ENCODE measurements at places on chromosomes 4 and X. TPM values are rescaled to one million over a fixed set of nuclear protein-coding genes. Genes with fewer than 3 reads are reported as not detected.

- H3K27ac ChIP-seq: no peak overlapping the region
- no peak for DNase-seq
- H3K4me1 ChIP-seq: no peaks in the 10 kb centered on the region
- no peaks in the 10 kb centered on the region for H3K27me3 ChIP-seq
- no peaks in the 10 kb centered on the region for H3K36me3 ChIP-seq
- no peak overlapping the region for H3K4me3 ChIP-seq
Observed at GRCh38 chr4:108146336-108146735, 22.4 kb downstream of the LEF1 start.

- H3K27ac ChIP-seq: no peak overlapping the region
- no peaks in the 10 kb centered on the region for H3K27me3 ChIP-seq
- no peak for DNase-seq
- no peak overlapping the region for H3K4me3 ChIP-seq
Observed at GRCh38 chr4:13783800-13784411, 156.4 kb upstream of the BOD1L1 start.

DNA sequence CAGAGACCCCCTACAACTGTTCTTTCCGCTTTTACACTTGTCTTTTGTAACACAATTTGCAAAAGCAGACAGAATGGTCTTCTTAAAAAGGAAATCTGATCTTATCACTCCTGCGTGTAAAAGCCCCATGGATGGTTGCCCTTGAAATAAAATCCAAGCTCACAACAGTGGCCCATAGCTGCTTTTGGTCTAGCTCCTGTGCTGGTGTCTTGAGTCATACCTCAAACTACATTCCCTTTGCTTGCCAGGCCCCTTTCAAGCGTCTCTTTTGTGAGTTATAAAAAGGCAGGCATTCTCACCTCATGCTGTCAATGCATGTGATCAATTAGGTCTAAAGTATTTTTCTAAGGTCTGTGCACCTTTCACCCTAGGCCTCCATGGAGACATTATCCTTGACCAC is 27.6 kb downstream of the HPGD start:
- H3K4me1 ChIP-seq: peaks cover 7% of the 10 kb centered on the region
- H3K36me3 ChIP-seq: no peaks in the 10 kb centered on the region
- H3K27me3 ChIP-seq: no peaks in the 10 kb centered on the region
- DNase-seq: no peak

- H3K4me3 ChIP-seq: no peak overlapping the region
- no peak overlapping the region for H3K27ac ChIP-seq
Observed at GRCh38 chrX:12979616-12980015, 4.7 kb downstream of the TMSB4X start.

- H3K4me1 ChIP-seq: peaks cover 11% of the 10 kb centered on the region
- no peak for DNase-seq
- H3K36me3 ChIP-seq: peaks cover 34% of the 10 kb centered on the region
Observed at GRCh38 chrX:54044877-54045338, 635 bp upstream of the PHF8 start.

- H3K4me3 ChIP-seq: no peak overlapping the region
- DNase-seq: no peak
- peaks cover 6% of the 10 kb centered on the region for H3K36me3 ChIP-seq
- H3K27me3 ChIP-seq: no peaks in the 10 kb centered on the region
- no peaks in the 10 kb centered on the region for H3K4me1 ChIP-seq
Observed at GRCh38 chrX:93637591-93637990, 35.8 kb downstream of the NAP1L3 start.

STOX2 gene
- 1.1 TPM for total RNA-seq

DNA sequence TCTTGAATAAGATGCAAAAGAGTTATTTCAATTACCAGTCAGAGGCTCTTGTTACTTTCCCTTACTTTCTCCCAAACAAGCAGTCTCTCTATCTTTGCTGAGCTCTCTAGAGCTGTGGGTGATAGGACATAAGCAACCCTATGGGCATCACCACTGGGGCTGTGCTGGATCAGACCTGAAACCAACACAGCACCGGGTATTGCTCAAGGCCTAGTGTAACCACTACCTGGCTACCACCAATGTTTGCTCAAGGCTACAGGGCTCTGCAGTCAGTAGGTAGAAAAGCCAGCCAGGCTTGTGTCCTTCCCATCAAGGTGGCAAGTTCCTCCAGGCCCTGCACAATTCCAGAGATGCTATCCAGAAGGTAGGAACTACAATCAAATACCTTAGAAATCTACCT is 35.3 kb upstream of the AGTR2 start:
- no peaks in the 10 kb centered on the region for H3K36me3 ChIP-seq
- H3K27ac ChIP-seq: no peak overlapping the region
- H3K4me1 ChIP-seq: no peaks in the 10 kb centered on the region

ARHGAP24 gene
- 2.6 TPM for total RNA-seq

OPRPN gene
- not detected for total RNA-seq

VSIG1 gene
- total RNA-seq: 1.8 TPM

RCHY1 gene
- 29.1 TPM for total RNA-seq

DNA sequence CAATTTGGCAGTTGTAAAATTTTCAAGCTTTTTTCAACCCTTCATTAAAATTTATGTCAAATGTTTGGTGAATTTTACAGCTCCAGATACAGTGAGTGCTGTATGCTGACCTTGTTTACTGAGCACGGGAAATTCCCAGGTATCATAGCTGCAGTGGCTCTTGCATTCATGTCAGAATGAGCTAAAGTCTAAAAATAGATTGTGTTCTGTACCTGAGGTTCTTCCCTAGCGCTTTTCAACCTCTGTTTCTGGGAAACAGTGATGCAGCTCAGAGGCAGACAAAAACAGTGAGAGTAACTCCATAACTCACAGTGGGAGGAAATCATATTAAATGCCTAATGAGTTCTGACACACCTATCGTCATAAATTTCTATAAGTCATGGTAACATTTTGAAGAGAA is 393.8 kb upstream of the GNPDA2 start:
- H3K27ac ChIP-seq: peak overlapping the region; percentile 92
- H3K27me3 ChIP-seq: no peaks in the 10 kb centered on the region
- no peaks in the 10 kb centered on the region for H3K36me3 ChIP-seq
- peak; percentile 43 for DNase-seq
- H3K4me3 ChIP-seq: no peak overlapping the region

GRCh38 chr4:173765751-173766150 is 235.7 kb upstream of the HAND2 start:
- H3K27ac ChIP-seq: no peak overlapping the region
- H3K36me3 ChIP-seq: no peaks in the 10 kb centered on the region
- H3K27me3 ChIP-seq: peaks cover 69% of the 10 kb centered on the region
- H3K4me3 ChIP-seq: no peak overlapping the region
- no peak for DNase-seq

GRCh38 chr4:144410230-144410783 is 235.6 kb upstream of the HHIP start:
- no peak for DNase-seq
- no peak overlapping the region for H3K27ac ChIP-seq
- peaks cover 11% of the 10 kb centered on the region for H3K4me1 ChIP-seq
- no peaks in the 10 kb centered on the region for H3K27me3 ChIP-seq

DNA sequence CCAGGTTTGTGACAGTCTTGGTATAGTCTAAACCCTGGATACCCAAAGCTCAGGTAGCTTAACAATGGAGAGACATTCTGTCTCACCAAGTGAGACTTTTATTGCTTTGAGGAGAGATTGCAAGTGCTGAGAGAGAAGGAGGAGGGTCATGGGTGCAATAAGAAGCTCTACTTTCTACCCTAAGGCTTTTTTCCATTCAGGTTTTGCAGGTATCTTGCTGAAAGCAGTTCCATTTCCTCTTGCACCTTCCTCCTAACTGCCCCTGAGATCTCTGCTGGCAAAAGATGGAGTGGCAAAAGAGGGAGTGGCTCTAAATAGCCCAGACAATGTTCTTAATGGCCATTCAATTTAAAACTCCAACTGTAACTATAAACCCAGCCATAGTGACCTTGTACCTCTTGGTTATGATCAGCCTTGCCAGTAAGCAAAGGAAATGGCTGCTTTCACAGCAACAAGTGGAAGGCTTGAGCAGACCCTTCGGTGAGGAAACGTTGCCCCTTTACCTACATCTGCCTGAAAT is 105.6 kb upstream of the CPEB2 start:
- peaks cover 13% of the 10 kb centered on the region for H3K4me1 ChIP-seq
- H3K27ac ChIP-seq: no peak overlapping the region
- no peaks in the 10 kb centered on the region for H3K27me3 ChIP-seq

WDR44 gene
- total RNA-seq: 14.1 TPM

- no peaks in the 10 kb centered on the region for H3K27me3 ChIP-seq
- no peaks in the 10 kb centered on the region for H3K36me3 ChIP-seq
Observed at GRCh38 chr4:101197350-101197749, 150.0 kb downstream of the PPP3CA start.

ARHGEF6 gene
- 0.35 TPM for total RNA-seq

- no peaks in the 10 kb centered on the region for H3K27me3 ChIP-seq
- peak; percentile 53 for DNase-seq
- no peak overlapping the region for H3K27ac ChIP-seq
- no peaks in the 10 kb centered on the region for H3K36me3 ChIP-seq
Observed at GRCh38 chr4:150569384-150569987, 12.5 kb upstream of the MAB21L2 start.

- no peak for DNase-seq
- no peak overlapping the region for H3K27ac ChIP-seq
- H3K4me1 ChIP-seq: no peaks in the 10 kb centered on the region
- H3K4me3 ChIP-seq: no peak overlapping the region
Observed at GRCh38 chr4:163195247-163195765, 28.6 kb upstream of the NAF1 start.

GAB1 gene
- total RNA-seq: 7.6 TPM

GRCh38 chr4:6050551-6050950 is 32.3 kb upstream of the C4orf50 start:
- DNase-seq: no peak
- no peak overlapping the region for H3K4me3 ChIP-seq
- no peak overlapping the region for H3K27ac ChIP-seq
- H3K27me3 ChIP-seq: no peaks in the 10 kb centered on the region
- no peaks in the 10 kb centered on the region for H3K4me1 ChIP-seq

All from MCF 10A (cell line).